Central memory CD8-positive, alpha-beta T cell (primary cell): ENCODE measurements at places on chromosomes 12 and 14.

DNA sequence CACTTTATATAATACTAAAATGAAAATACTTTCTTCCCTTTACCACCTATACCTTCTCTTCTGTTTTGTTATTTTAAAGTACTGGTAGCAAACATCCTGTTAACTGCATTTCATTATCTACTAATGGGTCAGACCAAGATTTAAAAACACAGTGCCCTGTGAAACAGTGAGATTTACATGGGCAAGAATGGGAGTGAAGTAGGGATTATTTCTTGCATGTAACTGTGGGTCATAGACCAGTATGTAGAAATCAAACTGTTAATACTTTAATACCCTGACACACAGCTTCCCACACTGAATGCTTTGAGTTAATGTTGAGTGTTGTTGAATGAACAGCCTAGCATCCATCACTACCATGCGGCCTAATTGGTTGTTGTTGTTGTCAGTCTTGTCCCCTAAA, 61.6 kb downstream of the PLEKHA5 start:
- DNase-seq, result no peak

GRCh38 chr14:35384455-35385041, 20.0 kb downstream of the NFKBIA start:
- no peak for DNase-seq

GRCh38 chr12:401235-402028, at the start of gene CCDC77:
Gene CCDC77 (plus strand): TSS chr12:401644. CDS start chr12:409384, 7,740 bp downstream.
- DNase-seq, result peak; percentile 97

DNA sequence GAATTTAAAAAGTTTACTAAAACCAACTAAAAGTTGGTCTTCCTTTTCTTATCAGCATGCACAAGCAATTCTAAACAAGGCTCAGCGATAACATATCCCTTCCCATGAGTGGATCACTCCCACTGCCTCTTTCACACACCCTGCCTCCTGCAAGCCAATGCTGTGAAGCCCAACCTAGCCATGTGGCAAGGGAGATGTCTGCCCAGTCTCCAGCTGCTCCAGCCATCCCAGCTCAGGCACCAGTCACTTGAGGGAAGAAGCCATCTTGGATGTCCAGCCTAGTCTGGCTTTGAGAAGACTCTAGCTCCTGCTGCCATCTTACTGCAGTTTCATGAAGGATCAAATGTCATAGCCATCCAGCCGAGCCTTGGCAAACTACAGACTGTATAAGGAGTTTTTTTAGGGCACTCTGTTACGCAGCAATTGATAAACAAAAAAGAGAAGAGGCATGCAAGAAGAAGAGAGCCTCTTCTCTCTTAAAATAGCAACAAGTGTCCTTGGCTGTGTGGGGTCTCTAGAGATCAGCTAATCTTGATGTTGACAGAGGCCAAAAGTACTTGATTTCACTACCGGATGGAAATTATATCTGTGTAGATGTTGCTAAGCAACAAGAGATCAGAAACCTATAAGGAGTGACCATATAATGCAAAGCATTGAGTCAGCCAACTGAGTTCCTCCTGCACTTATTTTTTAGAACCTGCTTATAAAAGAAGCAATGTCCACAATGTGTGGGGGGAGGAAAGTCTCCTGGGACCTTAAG, 108.9 kb downstream of the PTCSC3 start:
- DNase-seq, result no peak

DNA sequence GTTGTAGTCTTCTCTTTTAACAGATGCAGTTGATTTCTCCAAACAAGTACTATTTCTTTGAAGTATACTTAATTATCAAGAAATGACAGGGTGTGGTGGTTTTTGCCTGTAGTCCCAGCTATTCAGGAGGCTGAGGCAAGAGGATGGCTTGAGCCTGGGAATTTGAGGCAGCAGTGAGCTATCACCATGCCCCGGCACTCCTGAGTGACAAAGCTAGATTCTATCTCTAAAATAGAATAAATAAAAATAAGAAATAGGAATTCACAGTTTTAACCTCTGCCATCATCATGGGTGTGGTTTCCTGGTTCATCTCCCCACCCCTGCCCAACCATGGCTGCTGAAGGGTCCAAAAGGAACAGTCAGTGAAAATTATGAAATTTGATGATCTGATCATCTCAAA, 290.2 kb upstream of the FLRT2 start:
- no peak for DNase-seq

DNA sequence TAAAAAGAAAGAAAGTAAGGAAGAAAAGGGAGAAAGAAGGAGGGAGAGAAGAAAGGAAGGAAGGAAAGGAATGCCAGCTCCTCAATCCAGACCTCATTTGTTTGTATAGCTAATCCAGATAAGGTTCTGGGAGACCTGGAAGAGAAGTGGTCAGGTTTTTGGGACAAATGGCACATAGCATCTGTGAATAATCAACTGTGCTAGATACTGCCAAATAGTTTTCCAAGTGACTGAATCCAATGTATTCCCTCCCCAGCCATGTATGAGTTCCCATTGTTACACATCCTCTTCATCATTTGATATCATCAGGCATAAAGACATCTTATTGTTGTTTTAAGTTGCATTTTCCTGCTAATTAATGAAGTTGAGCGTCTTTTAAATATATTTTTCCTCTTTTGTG, 18.6 kb upstream of the PTGR2 start:
- no peak for DNase-seq

DNA sequence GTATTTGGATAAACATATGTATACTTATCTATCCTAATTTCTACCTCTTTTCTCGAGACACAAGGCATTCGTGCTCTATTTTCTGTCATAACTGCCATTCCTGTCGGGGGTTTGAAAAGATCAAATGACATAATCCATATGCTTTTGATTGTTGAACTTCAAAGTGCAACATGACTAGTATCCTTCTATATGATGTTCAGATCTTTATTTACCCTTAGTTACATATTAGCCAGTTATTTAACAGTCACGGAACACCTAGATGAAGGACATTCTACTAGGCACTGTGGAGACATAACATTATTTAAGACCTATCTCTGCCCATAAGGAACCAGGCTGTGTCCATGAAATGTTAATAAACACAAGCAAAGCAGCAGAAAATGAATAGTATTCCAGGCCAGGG, 11.2 kb upstream of the GRIN2B start:
- no peak for DNase-seq

DNA sequence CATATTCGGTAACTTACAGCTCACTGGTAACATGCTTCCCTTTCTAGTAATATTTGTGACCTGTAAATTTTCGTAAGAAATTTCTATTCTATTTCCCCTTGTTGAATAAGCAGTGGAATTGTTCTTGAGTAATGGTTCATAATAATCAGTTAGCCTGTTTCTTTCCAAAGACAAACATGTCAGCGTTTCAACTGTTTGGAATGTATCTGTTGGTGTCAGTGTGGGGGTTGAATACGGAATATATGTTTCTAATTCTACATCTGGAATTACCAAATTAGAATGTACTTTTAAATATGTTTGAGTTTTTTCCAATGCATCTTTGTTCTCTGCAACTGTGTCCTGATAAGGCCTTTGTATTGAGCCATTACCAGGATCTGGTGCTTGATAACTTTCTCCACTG, 2.0 kb downstream of the BBS10 start:
- DNase-seq, result no peak

- no peak for DNase-seq
These were observed 1.8 kb downstream of the SART3 start for GRCh38 chr12:108559007-108559655.

DNA sequence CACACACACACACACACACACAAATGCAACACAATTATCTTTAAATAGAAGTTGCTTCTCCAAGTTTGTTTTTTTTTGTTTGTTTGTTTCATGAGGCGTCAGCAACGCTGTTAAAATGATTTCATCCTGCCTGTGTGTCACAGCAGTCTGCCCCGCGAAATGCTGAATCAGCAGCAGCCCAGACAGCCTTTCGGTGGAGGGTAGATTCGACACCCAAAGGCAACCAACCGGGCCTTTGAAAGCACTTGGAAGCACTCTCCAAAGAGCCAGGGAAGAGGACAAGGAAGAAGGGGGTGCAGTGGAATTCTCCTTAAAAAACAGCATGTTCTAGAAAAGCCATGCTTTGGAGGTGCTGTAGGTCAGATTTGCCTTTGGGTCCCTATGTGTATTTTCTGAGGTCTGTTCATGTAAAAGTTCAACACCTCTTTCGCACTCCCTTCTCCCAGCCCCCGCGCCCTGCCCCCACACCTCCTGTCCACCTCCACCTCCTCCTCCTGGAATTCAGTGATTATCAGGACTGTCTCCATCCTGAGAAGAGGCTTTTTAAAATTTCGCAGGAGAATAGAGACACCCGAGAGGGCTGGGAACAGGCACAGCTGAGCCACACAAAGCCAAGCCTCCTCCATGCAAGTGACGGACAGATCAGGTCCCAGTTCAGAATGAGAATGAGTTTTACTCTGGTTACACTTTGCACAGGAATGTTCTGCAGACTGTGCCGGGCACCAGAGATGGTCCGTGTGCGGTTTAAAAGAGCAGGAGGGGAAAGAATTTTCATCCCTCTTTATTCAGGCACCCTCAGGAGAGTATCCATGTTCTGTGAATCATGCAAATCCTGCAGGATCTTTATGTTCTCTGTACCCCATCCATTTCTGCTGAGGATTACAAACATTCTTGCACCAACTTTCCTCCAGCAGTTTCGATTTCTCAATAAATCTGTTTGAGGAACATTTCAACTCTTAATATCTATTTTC, 177.9 kb downstream of the ETV6 start:
- no peak for DNase-seq

DNA sequence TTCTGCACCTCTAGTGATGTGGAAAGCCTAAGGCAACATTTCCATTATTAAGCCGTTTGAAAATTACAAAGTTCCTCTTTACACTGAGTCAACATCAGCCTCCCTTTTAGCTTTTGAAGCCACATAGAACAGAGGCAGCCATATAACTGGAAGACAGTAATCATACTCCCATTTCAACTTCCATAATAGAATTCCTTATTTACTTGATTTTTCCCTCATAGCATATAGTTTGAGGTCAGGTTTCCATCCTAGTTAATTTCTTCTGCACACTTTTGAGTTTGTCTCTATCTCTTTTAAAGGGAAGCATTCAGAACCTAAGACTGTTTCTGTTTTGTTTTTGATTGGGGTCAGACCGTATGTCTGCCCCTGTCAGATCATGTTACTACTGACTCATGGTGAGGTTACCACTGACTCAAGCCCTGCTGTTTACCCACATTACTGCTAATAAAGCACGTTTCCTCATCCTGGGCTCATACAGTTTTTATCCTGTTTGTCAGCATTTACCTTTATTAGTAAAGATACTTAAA, 161.0 kb downstream of the SLC38A4 start:
- no peak for DNase-seq

DNA sequence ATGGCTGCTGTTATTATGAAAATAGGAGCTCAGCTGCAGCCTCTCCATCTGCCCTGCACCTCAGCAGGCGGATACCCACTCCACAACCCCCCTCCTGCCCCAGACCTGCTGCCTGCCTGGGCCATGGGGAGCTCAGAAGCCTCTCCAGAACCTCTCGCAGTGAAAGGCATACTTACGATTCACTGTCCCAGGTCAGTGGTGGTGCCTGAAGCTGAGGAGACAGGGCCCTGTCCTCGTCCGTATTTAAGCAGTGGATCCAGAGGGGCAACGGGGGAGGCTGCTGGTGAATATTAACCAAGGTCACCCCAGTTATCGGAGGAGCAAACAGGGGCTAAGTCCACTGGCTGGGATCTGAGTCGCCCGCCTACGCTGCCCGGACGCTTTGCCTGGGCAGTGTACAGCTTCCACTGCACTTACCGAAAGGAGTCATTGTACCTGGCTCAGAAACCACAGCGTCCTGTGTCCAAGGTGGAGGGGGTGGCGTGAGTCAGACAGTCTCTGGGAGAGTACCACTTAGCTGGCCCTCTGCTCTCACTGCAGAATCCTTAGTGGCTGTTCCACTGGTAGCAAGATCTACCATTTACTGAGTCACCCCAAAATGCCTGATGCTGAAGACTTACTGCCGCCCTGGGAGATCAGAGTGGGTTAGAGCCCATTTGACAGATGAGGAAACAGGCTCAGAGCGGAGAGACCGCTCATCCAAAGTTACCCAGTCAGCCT, at the start of gene SERPINA1:
TSS of gene SERPINA1 (minus strand) at position 219 of the 720 bp plus-strand sequence. CDS start 5,365 bp downstream, outside the sequence.
- no peak for DNase-seq

- DNase-seq, result no peak
These were observed 12.9 kb downstream of the ISCA2 start for GRCh38 chr14:74506411-74506851.

GRCh38 chr12:89348894-89349699, 3.2 kb downstream of the DUSP6 start:
- no peak for DNase-seq

GRCh38 chr14:49954171-49954631, 61.3 kb downstream of the ARF6 start:
- no peak for DNase-seq

DNA sequence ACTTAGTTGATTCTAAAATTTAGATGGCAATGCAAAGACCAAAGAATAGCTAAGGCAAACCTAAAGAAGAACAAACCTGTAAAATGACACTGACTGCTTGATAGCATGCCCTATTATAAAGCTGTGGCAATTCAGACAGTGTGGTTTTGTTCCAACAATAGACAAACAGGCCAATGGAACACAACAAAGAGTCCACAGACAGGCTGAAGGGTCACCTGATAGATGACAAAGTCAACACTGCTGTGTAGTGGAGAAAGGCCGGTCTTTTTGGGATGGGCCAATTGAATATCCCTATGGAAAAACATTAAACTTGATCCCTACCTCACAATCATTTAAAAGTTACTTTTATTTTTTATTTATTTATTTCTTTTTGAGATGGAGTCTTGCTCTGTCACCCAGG, 33.8 kb upstream of the SLC25A3 start:
- DNase-seq, result no peak

GRCh38 chr12:79295572-79295971, 395.2 kb downstream of the PAWR start:
- no peak for DNase-seq

DNA sequence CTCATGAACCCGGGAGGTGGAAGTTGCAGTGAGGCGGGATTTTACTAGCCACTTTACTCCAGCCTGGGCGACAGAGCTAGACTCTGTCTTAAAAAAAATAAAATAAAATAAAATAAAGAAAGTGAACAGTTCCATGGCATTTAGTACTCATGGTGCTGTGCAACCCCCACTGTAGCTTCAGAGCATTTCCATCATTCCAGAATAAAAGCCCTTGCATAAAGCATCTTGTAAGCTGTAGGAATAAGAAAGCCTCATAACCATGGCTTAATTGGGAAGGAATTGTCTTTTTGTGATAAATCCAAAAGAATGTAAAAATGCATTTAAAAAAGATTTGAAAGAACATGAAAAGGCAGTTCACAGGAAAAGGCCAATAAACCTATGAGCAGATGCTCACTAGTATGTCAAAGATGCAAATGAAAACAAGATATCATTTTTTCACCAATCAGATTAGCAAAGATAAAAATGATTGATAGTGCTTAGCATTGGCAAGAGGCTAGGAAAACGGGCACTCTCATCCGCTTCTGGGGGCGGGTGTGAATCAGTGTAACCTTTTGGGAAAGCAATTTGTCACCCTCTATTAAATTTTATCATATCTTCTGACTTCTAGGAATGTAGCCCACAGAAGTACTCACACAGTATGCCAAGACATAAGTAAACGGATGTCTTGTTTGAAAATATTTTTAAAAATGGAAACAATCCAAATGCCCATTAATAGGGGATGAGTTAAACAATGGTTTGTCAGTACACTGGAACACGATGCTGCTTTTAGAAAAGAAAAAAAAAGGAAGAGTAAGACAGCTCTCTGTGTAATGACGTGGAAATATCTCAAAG, 46.6 kb downstream of the CFAP251 start:
- DNase-seq, result no peak

GRCh38 chr14:65210118-65210821, 108.0 kb upstream of the MAX start:
- DNase-seq, result no peak
